ENCODE measurements at places on chromosomes 7 and 10. TPM values are rescaled to one million over a fixed set of nuclear protein-coding genes. Genes with fewer than 3 reads are reported as not detected.

- DNase-seq: no peak
These were observed 95.4 kb upstream of the NPS start for GRCh38 chr10:127453706-127454105.

GRCh38 chr7:38427279-38427955 lies 154.0 kb upstream of the TARP start:
- no peak for DNase-seq

- DNase-seq: no peak
These were observed 145.1 kb upstream of the GPR26 start for GRCh38 chr10:123521076-123521475.

DNA sequence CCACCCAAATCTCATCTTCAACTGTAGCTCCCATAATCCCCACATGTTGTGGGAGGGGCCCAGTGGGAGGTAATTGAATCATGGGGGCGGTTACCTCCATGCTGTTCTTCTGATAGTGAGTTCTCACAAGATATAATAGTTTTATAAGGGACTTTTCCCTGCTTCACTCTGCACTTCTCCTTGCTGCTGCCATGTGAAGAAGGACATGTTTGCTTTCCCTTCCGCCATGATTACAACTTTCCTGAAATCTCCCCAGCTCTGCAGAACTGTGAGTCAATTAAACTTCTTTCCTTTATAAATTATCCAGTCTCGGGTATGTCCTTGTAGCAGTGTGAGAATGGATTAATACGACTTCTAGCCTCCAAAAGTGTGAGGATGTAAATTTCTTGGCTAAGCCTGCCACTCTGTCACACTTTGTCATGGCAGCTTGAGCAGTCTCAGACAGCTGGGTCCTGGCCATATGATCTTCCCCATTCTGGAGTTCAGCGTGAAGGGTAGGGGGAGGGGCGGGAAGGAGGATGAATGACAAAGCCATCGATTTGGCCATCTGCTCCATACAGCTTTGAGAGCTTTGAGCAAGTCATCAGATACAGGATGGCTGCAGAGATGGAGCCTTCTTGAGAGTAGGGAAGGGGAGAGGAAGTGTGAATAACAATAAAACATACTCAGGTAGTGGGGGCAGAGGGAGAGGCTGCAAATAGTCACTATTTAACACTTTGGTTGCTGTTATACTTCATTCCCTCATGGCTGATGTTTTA lies 19.1 kb upstream of the INPP5F start:
- DNase-seq: no peak

GRCh38 chr7:78175330-78176100 lies 376.9 kb downstream of the PHTF2 start:
- DNase-seq: no peak

- DNase-seq: no peak
These were observed 188.3 kb downstream of the MAD1L1 start for GRCh38 chr7:2044311-2044882.

- DNase-seq: no peak
These were observed 544.6 kb upstream of the PHF14 start for GRCh38 chr7:10429031-10429430.

DNA sequence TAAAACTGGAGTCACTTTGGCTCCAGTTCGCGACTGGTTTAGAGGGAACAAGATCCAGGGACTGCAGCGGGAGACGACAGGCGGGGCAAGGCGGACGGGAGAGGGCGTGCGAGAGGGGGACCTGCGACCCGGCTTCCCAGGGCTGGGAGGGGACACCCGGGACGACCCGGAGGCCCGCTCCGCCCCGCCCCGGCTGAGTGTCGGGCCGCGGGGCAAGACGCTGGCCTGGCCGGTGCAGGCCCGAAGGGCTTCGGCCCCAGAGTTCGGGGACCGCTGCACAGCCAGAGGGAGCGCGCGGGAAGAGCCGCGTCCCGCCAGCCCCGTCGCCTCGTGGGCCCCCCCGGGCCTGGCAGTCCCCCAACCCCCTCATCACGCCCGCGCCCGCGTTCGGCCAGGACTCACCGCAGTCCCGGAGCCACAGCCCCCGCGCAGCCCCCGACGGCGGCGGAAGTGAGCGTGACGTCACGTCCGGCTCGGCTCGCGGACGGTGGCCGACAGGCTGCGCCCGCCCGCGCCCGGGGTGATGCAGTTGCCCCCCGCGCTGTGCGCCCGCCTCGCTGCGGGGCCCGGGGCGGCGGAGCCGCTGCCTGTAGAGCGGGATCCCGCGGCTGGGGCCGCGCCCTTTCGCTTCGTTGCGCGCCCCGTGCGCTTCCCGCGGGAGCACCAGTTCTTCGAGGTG lies at the start of the genes TUBGCP2 and ZNF511:
Gene TUBGCP2, minus strand, starts transcription at position 452 of the 679 bp plus-strand sequence. CDS start 5,931 bp downstream, outside the sequence.
Gene ZNF511, plus strand, starts transcription at position 494 of the 679 bp plus-strand sequence. Its CDS starts 30 bp downstream, at position 524.
- DNase-seq: no peak

- no peak for DNase-seq
These were observed 606.6 kb downstream of the KCNMA1 start for GRCh38 chr10:77030974-77031373.

GRCh38 chr7:74405191-74405898 lies 48.4 kb upstream of the GTF2IRD1 start:
- no peak for DNase-seq

DNA sequence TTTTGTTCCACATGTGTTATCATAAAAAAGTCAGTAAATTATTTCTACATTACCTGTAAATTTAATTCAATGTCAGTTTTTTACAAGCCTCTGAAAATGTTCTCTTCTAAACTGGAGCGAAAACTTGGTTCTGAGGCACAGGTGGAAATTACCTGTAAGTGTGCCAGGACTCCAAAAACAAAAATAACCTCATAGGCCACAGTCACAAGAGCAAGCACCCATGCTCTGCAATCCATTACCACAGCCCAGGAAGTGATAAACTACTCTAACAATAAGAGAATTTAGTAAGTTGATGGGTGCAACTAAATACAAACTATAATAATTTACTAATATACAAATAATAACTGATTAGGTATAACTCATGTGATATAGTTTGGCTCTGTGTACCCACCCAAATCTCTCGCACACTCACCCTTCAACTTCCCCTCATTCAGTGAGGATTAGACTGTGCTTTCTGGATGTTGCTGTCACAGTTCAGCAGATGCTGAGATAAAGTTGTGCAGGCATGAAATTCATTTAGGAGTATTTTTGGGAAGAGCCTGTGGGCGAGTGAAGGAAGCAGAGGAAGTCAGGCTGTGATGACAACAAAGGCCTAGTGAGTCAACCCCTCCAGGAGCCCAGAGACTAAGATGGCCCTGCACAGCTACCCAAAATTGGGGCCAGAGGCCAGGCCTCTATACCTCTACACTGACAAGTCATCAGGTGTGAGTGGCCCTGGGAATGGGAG lies 16.3 kb upstream of the GIMAP6 start:
- no peak for DNase-seq

DNA sequence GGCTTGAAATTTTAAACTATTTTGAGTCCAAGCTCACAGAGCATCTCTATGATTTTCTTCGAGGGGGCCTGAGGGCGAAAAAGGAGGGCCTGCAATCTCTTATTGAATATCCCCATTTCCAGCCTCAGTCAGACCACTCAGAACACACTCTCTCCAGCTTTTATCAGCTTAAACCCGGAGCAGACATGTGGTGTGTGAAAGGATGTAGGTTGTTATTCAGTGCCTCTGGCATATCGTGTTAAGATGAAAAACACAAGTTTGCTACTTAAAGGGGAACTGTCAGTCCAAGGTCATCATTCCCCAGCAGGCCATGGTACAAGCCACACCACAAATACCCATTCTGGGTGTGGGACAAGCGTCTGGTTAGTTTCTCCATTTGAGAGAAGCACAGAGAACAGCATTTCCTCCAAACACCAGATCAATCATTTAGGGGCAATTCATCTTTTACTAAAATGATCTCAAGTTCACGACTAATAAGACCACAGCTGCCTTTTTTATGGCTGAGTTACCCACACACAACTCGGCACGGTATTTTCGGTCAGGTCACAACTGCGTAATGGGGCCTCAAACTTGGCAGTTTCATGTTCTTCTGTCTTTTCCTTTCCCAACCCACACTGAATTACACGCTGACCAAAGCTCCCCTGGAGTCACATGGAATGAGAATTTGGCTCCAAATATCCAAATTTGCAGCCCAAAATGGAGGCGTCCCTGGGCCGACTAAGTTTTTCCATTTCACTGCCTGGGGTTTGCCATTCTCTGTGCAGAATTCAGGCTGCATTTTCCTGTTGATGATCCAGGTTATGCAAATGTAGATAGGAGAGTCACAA lies 188.4 kb downstream of the SEM1 start:
- no peak for DNase-seq

GRCh38 chr7:110988890-110989501 lies 101.9 kb upstream of the LRRN3 start:
- DNase-seq: no peak

- DNase-seq: no peak
These were observed 45.5 kb downstream of the GRM8 start for GRCh38 chr7:127207230-127207629.

GRCh38 chr7:122532406-122533269 lies 166.3 kb downstream of the RNF133 start:
- no peak for DNase-seq

STK31 gene
- 1.0 TPM for total RNA-seq

ADAMTS14 gene
- total RNA-seq: 0.67 TPM

GATAD1 gene
- total RNA-seq: 27.0 TPM

SRI gene
- 138 TPM for total RNA-seq

SHTN1 gene
- total RNA-seq: 67.8 TPM

CABCOCO1 gene
- 4.0 TPM for total RNA-seq

SUN3 gene
- 0.49 TPM for total RNA-seq
